ENCODE measurements at places on chromosomes 7 and 10.

DNA sequence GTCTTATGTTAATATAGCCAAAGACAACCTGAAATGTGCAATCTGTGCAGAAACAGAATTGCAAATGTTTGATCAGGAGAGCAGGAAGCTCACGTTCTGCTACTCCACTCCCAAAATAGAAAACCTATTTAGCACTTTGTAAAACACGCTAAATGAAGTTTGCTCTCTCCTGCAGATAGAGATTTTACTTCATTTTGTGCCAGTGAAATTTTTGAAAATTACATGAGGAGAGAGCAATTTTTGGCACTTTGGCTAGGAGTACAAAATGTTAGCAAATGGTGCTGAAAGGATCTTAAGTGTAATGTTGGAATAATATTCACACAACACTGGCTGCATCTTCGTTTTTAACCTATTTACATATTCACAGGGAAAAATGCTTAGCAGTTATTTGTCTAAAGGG, 61.9 kb downstream of the SEM1 start:
- no peak for DNase-seq

DNA sequence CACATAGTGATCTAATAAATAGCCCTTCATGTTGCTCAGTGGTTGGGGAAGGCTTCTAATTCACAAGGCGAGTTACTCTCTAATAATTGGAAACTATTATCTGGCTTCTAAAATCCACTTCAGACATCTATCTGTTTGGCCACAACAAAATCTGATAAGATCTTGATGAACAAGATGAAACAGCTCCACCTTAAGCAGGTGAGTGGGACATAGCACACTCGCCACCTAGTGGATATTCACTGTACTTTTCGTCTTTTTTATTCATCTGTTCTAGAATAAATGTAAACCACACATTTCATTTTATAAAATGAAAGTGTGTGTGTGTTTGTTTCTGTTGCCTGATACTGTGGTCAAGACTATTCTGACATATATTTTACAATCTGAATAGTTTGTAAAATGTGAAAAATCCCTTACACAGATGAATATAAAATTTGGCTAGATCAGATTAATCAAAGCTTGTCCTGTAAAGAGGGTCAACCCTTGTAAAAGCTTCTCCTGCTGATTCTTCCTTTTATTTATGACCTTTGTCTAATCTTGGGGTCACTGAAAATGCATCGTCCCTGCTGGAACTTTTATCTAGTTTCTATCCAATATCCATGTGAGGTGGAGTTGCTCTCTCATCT, 26.5 kb upstream of the CNTNAP2 start:
- no peak for DNase-seq

- DNase-seq = no peak
Measured at GRCh38 chr7:28165961-28166955, 14.3 kb downstream of the JAZF1 start.

DNA sequence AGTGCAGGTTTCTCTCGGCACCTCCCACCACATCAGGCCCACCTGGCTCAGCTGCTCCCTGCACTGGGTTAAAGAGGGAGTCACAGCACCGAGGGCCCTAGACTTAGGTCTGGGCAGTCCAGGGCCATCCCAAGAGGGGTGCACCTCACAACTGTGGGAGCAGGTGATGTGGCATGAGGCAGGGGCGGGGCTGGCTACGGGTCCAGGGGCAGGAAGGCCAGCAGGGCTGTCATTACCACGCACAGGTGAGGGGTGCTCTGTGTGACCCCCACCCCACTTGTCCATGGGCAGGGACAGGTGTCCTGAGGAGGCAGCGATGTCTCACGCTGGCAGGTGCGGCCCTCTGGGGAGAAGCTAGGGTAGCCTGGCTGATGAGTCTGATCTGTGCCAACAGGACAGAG, 40.5 kb upstream of the DPYSL4 start:
- DNase-seq = no peak

- DNase-seq = no peak
Measured at GRCh38 chr7:133491846-133492652, 239.2 kb downstream of the EXOC4 start.
